Stimulated activated CD4-positive, alpha-beta T cell treated with anti-CD3 and anti-CD28 coated beads, Interleukin-1b, Interleukin-23, amount 100 ng/mL, for 1 hour (primary cell): ENCODE measurements at places on chromosomes 4 and X.

- no peak for DNase-seq
Measured at GRCh38 chrX:81174286-81174685, 27.4 kb downstream of the HMGN5 start.

DNA sequence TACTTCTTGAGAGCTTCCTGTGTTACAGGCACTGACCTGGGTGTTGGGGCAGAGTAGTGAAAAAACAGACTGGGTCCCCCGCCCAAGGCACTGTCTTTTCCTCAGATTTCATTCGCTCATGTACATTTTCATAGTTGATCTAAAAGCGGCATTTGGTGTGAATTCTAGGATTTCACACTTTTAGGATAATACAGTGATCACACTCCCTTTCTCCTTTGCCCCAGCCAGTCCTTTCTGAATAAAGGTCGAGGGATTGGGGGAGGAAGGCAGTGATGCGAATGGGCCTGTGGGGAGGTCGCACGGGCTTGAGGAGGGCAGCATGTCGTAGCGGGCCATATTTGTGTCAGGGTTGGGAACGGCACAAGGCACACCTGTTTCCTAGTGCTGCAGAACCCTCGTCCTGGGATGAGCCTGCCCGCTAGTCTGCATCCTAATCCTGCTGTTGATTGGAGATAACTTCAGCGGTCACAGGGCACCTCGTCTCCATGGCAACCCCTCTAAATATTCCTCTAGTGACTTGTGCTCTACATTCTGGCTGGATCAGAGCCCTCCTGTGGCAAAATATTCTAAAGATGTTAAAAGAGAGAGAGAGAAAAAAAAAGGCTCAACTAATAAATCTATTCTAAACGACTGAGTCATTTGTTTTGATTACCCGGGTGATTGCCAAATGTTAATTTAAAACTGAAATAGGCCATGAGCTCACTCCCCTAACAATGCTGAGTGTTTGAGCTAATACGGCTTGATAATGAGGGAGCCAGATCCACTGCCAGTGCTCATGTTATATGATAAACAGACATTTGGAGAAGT is 21.8 kb downstream of the FHL1 start:
- no peak for DNase-seq

DNA sequence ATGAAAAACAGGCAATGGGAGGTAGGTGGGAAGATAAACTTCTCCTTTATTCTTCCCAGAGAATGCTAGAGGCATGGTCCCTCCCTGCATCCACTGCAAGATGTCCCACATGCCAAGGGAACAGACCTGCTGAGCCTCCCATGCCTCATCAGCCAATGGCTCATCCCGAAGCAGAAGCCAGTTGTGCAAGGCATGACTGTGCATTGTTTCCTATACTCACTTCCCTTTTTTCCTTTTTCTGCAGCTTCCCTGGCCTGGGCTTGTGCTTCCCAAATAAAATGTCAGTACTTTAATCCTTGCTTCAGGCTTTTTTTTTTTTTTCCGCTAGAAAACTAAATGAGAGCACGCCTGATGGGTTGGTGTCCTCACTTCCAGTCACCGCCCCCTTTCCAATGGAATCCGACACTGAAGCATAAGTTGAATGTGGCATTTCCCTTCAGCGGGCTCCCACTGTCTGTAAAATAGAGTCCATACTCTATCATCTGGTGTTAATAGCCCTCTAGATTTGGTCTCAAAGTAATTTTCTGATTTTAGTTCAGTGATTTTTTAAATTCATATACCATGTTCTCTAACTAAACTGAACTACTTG is 239.0 kb upstream of the JADE1 start:
- no peak for DNase-seq

DNA sequence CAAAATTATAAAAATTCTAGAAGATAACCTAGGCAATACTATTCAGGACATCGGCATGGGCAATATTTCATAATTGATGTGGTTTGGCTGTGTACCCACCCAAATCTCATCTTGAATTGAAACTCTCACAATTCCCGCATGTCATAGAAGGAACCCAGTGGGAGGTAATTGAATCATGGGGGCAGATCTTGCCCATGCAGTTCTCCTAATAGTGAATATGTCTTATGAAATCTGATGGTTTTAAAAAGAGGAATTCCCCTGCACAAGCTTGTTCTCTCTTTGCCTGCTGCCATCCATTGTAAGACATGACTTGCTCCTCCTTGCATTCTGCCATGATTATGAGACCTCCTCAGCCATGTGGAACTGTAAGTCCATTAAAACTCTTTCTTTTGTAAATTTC is 77.7 kb downstream of the DDX60 start:
- DNase-seq, result no peak

GRCh38 chrX:16666541-16666940 is 16.6 kb downstream of the S100G start:
- DNase-seq, result no peak

DNA sequence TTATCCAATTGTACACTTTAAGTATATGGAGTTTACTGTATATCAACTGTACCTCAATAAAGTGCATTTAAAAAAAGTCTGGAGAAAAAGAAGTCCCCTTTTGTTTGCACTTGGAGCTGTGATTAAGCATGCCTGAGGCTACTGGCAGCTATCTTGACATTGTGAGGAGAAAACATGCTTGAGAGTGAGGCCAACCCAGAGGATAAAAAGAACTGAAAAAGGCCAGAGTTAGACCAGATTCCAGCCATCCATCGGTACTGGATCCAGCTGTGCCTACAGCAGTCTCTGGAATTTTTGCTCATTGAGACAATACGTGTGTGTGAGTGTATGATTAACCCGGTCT is 57.4 kb downstream of the LGI2 start:
- no peak for DNase-seq

DNA sequence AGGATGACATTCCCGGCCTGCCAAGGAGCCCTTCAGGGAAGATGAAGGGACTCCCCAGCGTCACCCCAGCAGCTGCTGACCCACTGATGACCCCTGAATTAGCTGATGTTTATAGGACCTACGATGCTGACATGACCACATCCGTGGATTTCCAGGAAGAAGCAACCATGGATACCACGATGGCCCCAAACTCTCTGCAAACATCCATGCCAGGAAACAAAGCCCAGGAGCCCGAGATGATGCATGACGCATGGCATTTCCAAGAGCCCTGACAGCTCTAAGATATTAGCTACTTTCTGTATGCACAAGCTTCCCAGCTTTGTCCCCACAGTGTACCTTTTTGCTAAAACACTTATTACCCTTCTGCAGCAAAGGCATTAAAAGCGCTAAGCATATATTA is 14.4 kb downstream of the AMBN start:
- no peak for DNase-seq

- no peak for DNase-seq
Measured at GRCh38 chrX:53320543-53321229, 39.3 kb upstream of the IQSEC2 start.

DNA sequence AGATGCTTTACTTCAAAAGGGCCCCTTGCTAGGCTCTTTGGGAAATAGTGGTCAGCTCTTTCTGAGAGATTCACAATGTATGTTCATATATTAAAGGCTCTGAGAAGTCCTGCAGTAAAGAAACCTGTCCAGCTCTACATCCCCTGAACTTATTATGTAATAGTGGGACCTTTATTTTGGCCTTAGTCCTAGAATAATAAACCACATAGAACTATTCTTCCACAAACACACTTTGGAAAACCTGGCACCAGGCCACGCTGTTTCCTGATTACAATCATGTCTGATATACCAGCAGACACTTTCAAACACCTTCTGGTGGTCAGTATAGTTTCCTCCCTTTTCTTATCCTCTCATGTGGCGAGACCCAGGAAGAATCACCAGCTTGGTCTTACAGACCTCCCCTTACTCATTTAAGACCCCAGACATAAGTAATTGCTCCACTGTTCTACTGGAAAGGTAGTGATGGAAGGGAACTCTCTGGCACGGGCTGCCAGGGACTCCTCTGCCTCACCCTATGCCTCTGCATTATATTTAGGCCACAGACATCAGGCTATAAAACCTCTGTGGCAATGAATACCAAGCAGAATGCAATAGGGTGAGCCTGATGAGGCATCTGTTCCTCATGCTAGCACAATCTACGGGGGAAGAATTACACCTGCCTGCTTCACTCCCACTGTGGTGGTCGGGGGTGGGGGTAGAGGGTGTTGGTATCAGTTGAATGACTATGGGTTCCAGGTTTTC is 5.7 kb upstream of the PPEF1 start:
- DNase-seq, result no peak

- DNase-seq, result no peak
Measured at GRCh38 chr4:212438-213188, 88.3 kb downstream of the ZNF718 start.

DNA sequence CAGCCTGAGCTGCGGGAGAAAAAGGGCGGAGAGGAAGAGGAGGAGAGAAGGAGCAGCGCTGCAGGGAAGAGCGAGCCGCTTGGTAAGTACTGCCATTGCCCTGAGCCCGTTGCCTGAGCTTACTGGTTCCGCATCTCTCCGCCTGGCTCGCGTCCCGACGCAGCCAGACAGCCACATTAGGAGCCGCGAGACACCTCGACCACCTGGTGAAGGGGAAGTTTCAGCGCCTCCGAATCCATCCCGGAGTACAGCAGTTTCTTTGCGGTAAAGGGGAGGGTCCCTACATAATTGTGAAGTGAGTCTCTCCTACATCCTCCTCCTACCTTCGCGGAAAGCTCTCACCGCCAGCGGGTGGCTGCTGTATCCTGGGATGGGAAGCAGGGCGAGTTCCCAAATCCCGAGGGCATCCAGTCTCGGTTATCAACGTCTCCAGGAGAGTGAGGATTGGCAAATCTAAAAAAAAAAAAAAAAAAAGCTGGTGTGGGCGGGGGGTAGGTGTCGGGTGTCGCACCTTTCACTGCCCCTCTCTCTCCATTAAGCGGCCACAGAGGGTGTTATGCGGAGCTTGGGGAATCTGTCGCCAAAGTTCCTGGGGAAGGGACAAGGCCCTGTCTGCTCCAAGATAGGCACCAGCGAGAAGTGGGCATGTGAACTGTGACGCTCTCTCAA is 7.9 kb downstream of the TBX22 start:
- no peak for DNase-seq

- no peak for DNase-seq
Measured at GRCh38 chrX:152824841-152825374, 5.6 kb downstream of the CETN2 start.

DNA sequence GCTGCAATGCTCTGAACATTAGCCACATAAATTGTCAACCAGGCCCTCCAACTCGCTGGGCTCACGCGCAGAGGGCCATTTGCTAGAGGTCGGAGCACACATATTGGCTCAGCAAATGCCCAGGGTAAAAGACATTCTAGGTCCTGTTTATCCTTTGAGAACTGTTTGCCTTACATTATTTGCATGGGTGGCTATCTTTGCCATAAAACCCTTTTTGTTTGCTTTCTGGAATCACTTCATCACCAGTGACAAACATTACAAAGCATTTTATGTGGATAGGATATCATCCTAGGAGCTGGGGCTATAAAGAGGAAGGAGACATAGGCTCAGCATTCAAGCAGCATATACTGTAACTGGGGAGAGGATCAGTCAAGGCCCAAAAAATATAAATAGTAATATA is 149.2 kb upstream of the RAI2 start:
- no peak for DNase-seq

DNA sequence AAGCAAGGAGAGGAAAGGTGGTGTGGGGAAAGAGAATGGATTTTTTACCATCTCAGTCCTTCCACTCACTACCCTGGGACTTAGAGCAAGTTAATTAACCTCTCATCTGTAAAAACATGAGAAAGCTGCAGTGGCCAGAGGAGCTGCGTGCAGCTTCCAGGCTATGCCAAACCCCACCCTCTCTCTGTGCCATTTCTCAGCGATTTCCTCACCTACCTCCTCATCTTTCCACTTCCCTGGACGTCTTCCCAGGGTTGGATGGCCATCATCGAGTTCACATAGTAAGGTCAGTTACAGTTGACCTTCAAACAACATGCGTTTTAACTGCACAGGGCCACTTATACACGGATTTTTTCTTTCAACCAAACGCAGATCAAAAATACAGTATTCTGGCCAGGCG is 64.3 kb downstream of the SMIM20 start:
- DNase-seq, result no peak

DNA sequence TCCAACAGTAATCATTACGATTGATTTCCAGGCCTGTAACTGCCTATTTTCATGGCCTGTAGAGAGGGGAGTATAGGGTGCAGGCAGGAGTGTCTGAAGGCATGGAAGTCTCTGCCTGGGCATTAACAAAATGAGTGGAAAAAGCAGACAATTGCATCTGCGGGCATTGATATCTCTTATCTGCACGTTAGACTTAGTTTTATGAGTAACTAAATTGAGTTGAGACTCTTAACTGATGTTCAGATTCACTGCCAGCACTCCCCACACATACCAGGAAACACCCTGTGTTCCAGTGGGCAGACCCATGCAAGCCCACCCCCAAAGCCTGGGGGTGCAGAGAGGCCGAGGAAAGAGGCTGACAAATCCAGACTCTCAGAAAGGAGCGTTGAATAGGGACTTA is 33.3 kb downstream of the F11 start:
- DNase-seq, result no peak

DNA sequence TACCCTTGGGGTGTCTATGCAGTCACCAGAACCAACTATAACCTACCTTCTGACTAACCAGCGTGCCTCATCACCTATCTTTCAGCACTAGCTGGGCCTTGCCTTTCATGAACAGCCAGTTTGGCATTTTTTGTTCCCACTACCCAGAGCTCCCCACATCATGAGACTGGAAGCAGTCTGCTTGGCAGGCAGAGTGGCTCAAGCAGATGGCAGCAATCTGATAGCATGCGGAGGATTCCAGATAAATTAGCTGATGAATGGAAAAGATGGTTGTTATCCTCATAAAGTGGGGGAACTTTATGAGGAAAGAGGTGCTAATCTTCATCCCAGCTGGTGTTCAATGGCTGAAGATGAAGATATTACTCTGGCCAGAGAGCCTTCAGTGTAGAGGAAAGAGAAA is 243.2 kb upstream of the EDA2R start:
- no peak for DNase-seq
